Right renal pelvis (tissue), 4 donors: ENCODE measurements at places on chromosomes 3 and 15.

GRCh38 chr3:86562090-86562489 is 428.9 kb downstream of the VGLL3 start:
- DNase-seq: no peak

- no peak for DNase-seq
These were observed 169.4 kb downstream of the TBC1D2B start for GRCh38 chr15:77907824-77908751.

DNA sequence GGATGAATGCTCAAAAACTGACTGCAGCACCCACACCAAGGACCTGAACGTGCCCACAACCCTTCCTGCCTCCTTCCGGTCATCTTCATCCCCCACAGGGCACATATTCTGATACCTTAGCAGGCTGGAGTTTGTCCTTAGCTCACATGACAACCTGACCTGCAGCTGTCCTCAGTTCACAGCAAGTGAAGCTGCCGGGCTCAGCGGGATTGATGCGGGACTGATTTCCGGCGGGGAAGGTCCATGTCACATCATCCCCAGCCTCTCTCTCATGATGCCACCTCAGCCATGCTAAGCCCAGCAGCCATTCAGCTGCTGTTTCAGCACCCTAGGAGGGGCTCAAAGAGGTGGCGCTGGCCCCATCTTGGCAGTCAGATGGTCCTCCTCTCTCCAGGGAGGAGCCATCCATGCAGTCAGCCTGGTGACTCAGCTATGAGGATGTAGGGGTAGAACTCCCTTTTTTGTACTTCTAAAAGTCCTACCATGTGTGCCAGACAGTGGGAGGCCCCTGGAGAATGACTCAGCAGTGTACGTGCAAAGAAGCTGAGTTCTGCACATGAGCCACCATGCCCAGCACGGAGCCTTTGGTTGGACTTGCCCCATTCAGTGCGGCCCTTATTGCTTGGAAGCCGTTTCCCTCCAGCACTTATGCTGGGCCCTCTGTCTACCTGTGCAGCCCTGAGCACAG is 9.5 kb downstream of the CA12 start:
- DNase-seq: no peak

DNA sequence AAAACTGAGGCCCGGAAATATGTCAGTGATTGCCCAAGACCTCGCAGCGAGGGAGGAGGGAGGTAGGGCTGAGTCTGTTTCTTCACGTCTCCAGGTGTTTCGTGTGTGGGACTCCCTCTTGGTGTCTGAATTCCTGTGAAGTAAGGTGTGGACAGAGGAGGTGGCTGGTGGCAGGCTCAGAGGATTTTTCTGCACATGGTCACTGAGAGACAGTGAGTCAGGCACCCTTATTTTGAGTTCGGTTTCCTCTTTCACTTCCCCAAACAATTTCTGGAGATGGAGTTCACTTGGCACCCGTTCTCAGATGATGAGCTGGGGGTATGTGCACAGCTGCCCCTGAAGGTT is 46.3 kb upstream of the VPS8 start:
- no peak for DNase-seq

DNA sequence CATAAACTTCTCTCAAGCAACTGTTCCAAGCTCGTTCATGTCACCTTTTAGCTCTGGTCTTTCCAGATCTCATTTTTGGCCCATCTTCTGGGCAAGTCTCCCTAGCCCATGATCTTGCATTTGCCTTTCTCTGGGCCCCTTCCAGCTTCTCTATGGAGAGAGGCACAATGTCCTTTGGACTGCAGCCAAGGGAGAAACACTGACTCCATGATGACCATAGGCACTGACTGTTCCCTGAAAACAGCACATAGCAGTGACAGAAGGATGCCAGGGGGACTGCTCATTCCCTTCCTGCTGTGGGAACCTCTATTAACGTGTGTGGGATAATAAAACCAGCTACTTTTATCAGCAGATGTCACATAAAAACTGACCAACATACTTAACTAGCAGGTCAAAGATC is 60.3 kb downstream of the STRIT1 start:
- no peak for DNase-seq

DNA sequence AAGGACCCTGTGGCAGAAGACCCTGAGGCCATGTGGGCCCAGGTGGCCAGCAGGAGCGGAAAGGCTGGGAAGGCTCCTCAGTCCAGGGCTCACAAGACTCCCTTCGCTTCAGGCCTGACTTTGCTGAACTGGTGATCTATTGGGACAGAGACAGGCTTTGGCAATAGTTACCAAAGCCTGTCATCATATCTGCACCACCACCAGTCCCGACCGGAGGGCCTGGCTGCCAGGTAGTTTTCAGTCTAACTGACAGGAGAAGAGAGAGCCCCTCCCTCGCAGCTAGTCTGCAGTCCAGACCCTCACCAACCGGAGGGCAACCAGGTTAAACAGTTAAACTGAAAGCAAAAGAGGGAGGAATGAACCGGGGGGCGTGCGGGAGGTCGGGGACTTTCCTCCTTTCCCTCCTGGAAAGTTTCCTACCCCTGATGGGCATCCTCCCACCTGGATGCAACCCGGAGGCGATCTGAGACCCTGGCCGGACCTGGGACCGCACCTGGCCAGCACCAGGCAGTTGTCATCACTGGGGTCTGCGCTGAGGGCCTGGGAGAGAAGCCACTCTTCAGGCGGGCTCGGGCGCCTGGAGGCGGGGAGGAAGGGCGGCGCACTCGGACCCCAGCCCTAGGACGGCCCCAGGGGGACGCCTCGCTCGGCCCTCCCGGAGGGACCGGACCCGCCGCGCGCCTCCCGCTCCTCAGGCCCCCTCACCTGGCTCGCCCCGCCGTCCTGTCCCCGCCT is 435 bp downstream of the RAB27A start:
- DNase-seq: no peak

DNA sequence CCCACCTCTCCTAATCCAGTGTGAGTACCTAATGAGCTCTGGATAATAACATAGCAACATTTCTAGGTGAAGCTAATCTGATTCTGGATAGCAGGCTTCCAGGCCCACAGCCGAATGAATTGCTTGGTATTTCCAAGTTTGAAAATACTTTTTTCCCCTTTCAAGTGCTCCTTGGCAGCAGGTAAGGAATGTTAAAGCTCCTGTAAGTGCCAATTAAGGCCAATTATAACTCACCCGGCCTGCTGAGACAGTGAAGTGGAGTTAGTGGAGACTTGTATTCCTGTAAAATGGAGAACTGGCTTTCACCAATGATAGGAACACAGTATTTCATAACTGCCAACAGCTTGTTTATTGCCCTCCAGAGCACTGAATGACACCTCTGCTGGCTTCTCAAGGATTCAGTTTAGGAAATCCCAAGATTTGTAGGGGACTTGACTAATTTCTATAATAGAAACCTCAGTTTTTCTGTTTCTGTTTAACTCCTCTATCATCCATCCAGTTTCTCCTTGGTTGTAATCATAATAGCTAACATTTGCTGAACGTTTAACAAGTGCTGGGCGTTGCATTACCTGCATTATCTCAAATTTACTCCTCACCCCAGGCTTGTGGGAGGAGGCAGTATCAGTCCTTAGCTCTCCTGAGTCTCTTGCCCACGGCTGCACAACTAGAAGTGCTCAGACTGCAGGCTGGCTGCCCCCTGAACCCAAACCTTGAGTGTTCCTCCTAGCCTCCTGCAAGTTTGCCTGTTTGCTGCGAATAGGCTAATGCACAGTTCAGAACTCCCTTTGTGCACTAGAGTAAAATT is 52.7 kb upstream of the SCAANT1 start:
- DNase-seq: no peak

DNA sequence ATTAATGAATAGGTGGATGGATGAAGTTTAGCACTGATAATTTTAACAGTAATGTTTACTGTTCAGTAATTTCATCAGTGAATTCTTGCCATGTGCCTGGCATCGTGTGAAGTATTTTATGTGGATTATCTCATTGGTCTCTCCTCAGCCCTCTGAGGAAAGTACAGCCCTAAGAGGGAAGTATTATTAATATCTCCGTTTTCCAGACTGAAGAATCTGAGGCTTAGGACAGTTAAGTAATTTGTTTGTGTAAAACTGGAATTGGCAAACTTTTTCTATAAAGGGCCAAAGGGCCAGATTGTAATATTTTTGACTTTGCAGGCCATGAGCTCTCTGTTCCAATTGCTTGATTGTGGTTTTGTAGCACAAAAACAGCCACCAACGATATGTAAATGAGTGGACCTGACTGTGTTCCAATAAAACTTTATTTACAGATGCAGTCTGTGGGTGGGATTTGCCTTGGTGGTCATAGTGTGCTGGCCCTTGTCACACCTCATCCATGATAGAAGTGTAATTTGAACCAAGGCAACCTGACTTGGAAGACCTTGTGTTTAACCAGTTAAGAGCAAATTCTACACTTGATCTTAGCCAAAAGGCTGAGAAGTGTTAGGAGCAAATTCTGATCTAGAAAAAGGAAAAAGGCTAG is 255.3 kb downstream of the FEZF2 start:
- no peak for DNase-seq

DNA sequence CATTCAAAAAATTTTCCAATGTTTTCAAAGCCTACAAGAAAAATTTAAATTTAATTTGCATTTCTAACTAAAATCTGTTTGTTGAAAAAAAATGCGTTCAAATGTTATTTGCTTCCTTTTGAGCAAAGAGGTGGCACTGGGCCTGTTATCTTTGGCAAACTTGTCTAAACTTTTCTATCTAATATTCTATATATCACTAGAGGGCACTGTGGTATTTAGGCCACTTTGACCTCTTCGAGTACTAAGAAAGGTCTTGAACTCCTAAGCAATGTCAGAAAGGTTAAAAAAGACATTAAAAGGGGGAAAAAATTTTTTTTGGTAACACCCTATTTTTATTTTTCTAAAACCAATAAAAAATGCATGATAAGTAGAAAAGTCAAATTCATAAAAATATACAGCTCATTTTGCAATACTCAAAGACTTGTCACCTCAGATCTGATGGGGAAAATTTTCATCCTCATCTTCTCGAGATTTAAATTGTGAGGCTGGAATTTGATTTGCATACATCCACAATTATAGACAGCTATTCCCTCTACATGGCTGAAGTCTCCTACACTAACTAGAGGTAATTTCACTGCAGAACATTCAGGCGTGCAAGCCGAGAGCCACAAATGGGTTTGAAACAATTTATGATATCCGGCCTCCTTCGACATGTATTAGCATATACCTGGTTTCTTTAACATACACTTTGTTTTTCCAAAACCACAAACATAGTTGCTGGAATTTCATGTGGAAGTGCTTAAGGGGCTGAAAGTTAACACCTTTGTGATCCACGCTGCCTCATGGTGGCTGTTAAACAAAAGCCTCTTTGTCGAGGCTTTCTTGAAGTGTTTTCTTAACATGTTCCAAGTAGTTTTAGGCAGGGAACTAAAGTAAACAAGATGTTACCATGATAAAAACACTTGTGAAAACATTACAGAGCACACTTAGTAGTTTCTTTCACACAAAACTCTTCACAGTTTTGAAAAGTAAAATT is 576.4 kb downstream of the FOXP1 start:
- DNase-seq: no peak

GRCh38 chr3:46070595-46071093 is 43.4 kb upstream of the XCR1 start:
- no peak for DNase-seq

- no peak for DNase-seq
These were observed 21.1 kb upstream of the SATB1 start for GRCh38 chr3:18446149-18446825.

DNA sequence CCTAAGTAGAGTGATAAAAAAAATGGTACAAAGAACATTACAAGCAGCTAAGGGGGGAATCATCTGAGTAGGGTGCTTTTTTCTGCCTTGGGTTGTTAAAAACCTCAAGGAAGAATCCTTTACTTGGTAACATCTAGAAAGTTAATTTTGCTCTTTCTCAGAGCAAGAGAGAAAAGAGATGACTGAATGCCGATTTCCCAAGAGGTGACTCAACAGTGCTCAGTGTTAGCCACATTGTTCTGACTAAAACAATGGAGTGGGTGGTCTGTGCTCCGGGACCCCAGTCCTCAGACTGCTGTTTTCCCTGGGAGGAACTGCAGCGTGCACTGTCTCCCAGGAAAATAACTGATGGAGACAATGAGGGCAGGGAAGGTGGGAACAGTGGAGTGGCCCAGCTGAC is 41.1 kb upstream of the RASGRP1 start:
- DNase-seq: no peak

DNA sequence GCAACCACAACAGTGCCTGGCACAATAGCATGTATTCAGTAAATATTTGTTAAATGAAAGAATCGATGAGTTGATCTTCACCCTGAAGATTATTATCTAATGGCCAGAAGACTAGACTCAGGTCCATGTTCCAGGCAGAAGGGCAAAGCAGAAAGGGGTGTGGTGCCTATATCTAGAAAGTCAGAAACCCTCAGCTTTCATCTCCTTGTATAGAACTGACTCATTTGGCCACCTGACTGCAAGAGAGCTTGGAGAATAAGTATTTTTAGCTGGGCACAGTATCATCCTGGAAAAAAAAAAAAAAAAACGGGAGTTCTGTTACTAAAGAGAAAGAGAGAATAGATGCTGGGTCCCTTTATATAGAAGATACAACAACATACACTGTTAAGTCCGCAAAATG is 69.7 kb upstream of the SPRED1 start:
- no peak for DNase-seq

- DNase-seq: no peak
These were observed 395.2 kb downstream of the TUSC7 start for GRCh38 chr3:117104792-117105191.

DNA sequence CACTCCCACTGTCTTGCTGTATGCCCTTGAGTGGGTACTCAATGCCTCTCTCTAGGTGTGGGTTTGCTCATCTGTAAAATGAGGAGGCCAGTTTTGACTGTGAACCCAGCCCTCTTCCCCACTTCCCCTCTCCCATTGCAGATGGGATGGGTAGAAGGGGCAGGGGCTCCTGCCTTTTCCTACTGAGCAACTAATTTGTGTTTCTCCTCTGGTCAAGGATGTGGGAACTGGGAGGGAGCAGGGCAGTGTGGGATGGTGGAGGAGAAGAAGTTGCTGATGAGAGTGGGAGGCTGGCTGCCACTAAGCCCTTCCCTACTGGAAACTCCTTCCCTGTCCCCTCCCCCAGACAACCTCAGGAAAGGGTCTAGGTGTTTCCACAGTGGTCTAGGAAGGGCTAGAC is 20.1 kb upstream of the ANKDD1A start:
- no peak for DNase-seq

- DNase-seq: peak; percentile 64
These were observed 684 bp upstream of the RPS27L start for GRCh38 chr15:63157891-63158431.

DNA sequence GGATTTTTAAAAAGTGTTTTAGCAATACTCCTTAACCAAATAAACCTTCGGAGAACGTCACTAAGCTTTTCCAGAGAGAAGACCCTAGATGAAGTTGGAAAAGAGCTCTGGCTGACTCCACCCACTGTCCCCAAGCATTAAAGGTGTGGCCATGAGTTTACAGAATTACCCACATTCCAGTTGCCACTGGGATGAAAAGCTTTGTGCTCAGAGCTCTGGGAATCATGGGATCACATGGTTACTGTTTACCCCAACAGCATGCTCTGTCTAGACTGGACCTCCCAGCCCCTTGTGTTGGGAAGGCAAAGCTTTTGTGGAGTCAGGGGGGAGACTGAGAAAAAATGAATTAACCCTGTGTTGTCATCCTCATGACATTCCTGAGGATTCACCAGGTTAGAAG is 55.3 kb downstream of the CCK start:
- no peak for DNase-seq

- no peak for DNase-seq
These were observed 18.2 kb upstream of the SMAD3 start for GRCh38 chr15:67047149-67047661.
